ENCODE measurements at places on chromosomes 13 and 19. TPM values are rescaled to one million over a fixed set of nuclear protein-coding genes. Genes with fewer than 3 reads are reported as not detected.

The PSG1 gene
- 0.52 TPM for total RNA-seq

DNA sequence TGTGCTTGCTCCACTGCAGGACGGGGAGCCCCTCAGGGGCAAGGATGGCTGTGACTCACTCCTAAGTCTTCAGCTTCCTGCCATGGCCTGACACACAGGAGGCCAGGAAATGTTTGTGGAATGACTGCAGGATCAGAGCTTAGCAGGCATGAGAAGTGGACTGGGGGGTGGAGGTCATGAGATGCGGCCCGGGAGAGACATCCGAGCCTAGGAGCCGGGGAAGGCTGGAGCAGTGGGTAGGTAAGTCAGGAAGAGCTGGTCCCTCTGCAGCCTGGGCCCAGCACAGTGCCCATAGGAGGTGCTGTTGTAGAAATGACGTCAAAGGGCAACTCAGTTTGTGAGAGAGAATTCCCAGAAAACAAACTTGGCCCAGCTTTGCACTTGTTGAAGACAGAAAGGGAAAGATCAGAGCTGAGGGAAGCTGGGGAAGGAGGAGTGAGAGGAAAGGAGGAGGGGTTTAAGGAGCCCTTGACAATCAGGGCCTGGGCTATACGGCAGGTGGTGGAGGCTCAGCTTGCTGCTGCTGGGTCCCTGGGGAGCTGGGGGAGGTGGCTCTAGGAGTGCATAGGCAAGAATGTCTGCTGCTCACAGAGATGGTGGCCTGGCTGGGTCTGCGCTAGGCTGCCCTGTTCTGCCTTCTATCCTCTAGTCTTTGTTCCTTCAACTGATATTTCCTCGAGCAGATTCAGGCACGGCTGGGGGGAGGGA is 18.5 kb downstream of the POU2F2 start:
- DNase-seq, result peak; percentile 97

- peak; percentile 87 for DNase-seq
These were observed at the start of gene ZNF181 for GRCh38 chr19:34733746-34734536. ZNF181 (plus strand) TSS chr19:34734243; CDS start chr19:34735038, 795 bp downstream.

DNA sequence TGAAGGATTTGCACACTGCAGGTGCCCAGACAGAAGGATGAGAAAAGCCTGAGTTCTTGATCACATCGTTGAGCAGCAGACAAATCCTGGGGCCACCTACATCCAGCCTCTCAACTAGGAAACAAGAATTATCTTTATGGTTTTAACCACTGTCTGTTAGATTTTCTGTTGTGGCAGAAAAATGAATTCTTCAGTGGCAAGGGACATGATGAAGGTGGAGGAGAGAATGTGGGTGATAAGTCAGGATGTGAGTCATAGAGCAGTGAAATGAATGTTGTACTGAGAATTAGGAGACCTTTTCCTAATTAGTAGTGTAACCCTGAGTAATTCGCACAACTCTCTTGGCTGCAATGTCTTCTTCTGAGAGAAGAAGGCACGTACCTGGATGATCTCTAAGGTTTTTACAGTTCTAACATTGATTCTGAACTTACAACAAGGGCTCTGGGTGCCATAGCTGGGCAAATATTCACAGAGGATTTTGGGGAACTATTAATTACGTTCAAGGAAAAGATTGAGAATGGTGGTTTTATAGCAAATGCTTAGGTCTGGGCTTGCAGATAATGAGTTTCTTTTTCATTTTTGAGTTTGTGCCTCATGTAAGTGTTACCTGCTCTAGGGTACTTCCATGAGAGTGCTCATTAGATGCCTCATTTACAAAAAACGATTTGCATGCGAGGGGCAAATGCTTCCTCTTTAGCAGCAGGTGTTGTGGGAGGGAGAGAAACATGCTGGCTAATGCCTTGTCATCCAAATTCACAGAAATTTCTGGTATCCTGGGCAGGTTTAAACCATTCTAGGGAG is 111.0 kb upstream of the KL start:
- peak; percentile 86 for DNase-seq

- no peak for DNase-seq
These were observed 118.4 kb upstream of the SLC7A1 start for GRCh38 chr13:29713839-29714238.

- peak; percentile 47 for DNase-seq
These were observed 682 bp upstream of the TEAD2 start for GRCh38 chr19:49362929-49363267.

The SHFL gene
- total RNA-seq, result 86.8 TPM

- no peak for DNase-seq
These were observed 1366.6 kb upstream of the MIR17HG start for GRCh38 chr13:89980896-89981295.

The PCDH20 gene
- total RNA-seq, result 0.14 TPM
